ENCODE measurements at places on chromosomes 2 and 18.

- no peak for DNase-seq
Observed at GRCh38 chr2:47301277-47301618, 101.7 kb upstream of the MSH2 start.

GRCh38 chr2:215401896-215402379, 33.9 kb downstream of the FN1 start:
- no peak for DNase-seq

DNA sequence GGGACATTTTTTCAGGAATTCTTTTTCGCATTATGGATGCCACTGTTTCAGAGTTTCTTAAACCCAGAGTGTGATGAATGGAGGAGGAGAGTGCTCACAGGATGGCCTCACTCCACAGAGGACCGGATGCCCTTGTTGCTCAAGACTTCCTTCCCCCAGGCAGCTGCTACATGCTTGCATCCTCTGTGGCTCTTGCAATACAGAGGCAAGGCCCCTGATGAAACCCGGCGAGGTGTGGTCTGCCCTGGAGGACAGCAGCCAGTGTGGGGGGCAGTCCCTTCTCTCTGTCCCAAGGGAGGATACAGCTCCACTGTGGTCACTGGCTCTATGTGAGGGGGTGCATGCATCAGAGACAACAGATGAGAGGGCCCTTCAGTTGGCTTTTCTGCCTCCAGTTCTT, 109.6 kb downstream of the SH3RF3 start:
- no peak for DNase-seq

DNA sequence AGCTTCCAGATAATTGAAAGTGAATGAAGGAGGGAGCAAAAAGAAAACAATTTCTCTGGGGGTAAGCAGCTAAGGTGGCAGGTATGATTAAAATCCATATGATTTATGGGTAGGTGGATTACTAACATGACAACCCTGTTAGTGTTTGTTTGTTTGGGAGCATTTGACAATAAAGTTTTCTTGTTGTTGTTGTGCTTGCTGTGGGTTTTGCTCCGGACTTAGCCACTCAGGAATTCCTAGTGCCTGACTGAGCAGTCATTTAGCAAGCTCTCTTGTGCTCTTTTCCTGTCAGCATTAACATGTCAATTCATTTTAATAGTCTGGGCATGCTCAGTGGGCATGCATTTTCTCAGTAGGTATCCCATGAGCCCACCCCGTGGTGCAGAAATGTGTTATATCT, 674.8 kb upstream of the ZEB2 start:
- no peak for DNase-seq

- DNase-seq: no peak
Observed at GRCh38 chr2:232386740-232387450, 8.3 kb downstream of the ALPP start.

GRCh38 chr18:9150121-9150520, 13.5 kb downstream of the ANKRD12 start:
- DNase-seq: no peak

DNA sequence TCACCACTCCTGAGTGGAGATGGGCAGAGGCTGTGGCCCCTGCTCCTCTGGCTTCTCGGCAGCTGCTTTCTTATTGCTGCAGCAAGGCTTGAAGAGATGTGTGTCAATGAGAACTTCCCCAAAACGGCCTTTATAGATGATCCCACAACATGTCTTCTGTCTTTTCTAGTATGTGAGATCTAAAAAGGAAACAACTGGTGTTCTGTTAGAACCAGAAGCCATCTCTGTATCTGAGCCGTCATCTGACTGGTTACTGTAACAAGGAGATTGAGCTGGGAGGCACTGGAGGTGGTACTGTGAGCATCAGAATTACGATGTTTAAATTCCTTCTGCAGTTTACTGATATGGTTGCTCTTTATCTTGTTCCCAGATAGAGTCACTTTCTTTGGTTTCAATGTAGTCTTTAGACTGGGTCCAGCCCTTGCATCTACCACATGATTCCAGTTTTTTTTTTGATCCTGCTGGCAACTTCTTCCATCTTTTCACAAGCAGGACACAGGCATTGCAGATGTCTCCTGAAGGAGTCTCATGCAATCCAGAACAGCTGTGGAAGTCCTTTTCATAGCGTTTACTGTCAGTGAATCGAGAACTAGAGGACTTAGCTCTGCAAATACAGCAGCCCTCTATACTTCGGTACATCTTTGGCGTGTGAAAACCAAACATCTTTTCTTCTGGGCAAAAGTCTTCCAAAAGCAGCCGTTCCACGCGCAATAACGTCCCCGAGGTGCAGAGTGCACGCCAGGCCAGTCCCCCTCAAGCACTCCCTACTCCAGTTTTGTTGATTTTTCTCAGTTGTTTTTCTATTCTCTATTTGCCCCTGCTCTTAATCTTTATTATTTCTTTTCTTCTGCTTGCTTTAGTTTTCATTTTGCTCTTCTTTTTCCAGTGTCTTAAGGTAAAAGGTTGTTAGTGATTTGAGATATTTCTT, 29.7 kb downstream of the TAF4B start:
- DNase-seq: no peak

DNA sequence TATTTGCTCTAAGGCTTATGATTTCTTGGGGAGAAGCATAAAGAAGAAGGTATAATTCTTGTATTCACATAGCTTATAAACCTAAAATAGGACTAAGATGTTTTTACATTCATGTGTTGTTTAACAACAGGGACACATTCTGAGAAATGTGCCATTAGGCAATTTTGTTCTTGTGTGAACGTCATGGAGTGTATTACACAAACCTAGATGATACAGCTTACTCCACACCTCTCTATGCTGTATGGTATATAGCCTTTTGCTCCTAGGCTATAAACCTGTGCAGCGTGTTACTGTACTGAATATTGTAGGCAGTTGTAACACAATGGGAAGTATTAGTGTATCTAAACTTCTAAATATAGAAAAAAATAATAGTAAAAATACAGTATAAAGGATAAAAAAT, 92.1 kb downstream of the PHLPP1 start:
- no peak for DNase-seq

DNA sequence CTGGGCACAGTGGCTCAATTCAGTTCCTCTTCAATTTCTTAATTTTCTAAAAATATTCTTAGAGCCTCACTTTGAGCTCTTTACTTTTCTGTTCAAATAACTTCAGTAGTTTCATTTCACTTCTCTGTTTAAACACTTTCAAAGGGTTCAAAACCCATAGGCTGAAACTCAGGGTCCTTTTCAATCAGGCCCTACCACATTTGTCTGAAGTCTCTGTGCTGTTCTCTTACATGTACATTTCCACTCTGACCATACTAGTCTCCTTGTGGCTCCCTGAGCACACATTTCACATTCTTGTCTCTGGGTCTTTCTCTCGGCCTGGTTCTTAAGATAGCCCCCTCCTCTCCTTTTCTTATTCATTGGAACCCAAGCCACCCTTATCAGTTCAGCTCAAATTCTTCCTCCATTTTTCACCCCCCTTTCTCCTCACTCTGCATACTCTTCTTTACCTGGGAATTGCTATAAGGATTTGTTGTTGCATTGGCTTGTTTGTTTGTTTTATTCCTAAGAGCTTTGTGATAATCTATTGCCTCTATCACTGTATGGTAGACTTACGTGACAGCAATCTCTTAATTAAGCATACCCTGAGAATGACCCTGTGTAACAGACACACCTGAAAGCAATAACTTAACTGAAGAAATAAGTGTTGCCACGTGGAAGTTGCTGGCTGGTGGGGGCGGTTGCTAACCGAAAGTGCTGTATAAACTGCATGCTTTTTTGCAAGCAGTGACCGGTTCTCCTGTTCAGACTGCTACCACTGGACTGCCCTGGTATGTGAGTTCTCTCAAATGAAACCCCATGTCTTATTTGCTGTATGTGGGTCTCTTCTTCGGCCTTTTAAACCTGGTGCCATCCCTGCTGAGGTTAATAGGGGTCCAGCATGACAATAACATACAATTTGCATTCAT, 27.7 kb upstream of the ACADL start:
- no peak for DNase-seq

GRCh38 chr2:142684667-142685066, 192.8 kb upstream of the KYNU start:
- no peak for DNase-seq

- no peak for DNase-seq
Observed at GRCh38 chr2:138123741-138124140, 159.5 kb downstream of the HNMT start.

GRCh38 chr2:26772064-26773001, 8.2 kb downstream of the SLC35F6 start:
- peak; percentile 66 for DNase-seq

DNA sequence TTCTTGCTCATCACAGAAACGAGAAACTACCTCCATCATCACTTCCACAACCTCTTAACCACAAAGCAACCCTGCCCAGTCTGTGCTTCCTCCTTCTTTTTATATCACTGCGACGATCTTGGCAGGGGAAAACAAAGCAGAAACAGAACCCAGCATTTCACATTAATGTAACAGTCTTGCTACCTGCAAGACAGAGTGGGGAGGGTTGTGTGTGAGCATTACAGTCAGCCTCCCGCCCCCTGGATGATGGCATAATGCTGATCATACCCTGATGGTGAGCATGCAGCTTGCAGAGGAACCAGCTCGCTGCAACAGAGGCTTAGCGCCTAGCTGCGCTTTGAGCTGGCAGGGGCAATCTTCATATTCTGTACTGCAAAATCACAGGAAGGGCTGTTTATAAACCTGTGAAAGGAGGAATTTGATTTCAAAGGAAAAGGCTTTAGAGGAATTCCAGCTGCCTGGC, 376.1 kb downstream of the IRS1 start:
- DNase-seq: no peak

DNA sequence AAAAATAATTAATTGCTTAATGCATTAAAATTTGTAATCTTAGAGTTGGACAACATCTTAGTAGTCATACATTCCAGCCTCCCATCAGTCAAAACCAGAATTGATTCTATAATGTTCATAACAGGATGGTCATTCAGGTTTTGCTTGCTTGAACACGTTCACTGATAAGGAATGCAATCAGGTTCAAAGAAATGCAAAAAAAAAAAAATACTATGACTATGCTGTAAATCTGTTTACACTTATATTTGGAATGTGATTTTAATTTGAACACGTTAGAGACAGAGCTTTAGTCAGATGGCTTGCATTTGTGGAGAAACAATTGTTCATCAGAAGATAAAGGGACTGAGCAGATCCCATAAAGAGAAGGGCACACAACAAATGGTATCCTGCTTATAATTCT, 131.3 kb upstream of the UNC80 start:
- no peak for DNase-seq

DNA sequence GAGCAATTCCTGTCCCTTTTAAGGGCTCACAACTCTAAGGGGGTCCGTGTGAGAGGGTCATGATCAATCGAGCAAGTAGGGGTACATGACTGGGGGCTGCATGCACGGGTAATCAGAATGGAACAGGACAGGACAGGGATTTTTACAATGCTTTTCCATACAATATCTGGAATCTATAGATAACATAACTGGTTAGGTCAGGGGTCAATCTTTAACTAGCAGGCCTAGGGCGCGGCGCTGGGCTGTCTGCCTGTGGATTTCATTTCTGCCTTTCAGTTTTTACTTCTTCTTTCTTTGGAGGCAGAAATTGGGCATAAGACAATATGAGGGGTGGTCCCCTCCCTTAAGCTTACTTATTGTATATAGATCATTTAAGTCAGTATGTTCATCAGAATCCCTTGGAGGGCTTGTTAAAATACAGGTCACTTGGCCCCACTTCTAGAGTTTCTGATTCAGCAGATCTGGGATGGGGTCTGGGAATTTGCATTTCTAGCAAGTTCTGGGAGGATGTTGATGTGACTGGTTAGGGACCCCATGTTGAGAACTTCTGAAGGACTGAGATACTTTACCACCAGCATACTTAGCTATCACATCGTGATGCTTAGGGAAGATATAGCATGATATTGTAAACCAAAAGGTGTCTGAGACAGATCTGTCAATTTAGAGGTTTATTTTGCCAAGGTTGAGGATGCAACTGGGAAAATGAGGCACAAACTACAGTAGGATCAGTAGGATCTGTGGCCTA, 2.8 kb upstream of the INPP4A start:
- DNase-seq: no peak

DNA sequence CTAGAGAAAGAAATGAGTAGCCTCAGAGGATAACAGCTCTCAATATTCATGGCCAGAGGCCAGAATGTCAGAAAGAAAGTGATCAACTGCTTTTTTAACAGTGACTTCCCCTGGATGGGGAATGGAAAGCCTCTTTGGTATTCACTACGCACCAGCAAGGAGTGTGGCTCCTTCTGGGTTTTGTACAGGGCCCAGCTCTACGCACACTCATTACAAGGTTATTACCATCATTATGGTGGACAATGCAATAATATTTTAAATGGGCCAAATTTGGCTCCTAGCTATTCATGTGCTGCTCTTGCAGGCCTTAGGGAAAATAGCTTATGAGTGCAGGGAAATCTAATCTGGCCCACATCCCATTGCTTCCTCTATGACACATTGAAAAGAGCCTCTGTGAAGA, 1149.5 kb upstream of the FANCL start:
- no peak for DNase-seq

GRCh38 chr2:62760026-62760425, 54.5 kb downstream of the EHBP1 start:
- DNase-seq: no peak

DNA sequence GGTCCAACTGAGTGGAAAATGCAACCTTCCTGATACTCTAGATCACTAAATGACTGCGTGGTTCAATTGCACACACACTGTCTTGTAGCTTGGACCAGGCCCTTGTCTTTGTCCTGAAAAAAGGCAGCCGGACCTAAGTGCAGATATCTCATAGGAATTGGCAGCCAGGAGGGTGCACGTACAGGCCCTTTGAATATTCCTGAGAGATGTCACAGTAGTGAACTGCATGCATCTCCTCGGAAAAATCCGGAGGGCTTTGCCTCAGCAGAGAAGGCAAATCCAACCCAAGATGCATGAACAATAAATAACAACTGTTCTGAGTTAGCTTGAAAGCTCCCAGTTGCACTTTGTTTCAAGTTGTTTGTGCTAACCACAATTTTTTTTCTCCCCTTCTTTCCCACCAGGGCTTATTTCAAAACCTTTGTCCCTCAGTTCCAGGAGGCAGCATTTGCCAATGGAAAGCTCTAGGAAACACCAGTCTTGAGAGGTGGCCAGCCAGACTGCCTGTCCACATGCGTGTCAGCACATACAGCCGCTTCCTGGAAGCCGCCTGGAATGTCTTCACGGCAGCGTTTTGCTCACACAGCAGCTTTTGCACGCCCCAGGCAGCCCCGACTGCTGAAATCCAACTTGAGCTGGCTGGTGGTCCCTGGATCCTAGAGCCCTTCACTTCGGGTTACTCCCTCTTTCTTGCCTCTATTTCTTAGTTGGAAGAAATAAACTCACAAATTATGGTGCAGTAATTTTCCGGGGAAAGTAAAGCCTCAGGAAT, 54.4 kb upstream of the FOSL2 start:
- no peak for DNase-seq

DNA sequence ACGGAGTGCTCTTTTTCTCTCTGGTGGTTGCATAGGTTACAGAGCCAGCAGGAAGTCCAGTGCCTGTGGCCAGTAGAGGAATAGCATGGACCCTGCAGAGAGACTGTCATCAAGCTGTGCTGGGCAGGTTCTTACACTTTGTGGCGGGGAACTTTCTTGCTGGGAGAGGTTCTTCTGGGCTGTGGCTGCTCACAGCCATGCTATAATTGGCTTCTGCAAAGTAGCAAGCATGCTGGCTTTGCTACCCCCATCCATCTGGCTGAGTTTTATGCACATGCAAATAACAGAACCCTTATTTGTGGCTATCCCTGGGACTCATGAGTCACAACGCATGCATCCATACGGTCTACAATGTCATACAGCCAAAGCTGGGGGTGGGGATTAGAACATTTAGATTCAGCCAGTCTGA, 68.9 kb downstream of the PLCL1 start:
- no peak for DNase-seq
